Caco-2 (cell line): ENCODE measurements at places on chromosomes 3 and 15.

- no peak for DNase-seq
Measured at GRCh38 chr15:91857772-91858171, 4.3 kb downstream of the SLCO3A1 start.

GRCh38 chr15:67242708-67243111 is 11.8 kb downstream of the AAGAB start:
- no peak for DNase-seq

- no peak for DNase-seq
Measured at GRCh38 chr3:30324587-30324986, 281.8 kb upstream of the TGFBR2 start.

GRCh38 chr15:33985287-33985686 is 17.0 kb downstream of the CHRM5 start:
- DNase-seq: no peak
